ENCODE measurements at places on chromosomes 5 and 9.

GRCh38 chr5:174457141-174457678 is 267.2 kb upstream of the MSX2 start:
- no peak for DNase-seq

DNA sequence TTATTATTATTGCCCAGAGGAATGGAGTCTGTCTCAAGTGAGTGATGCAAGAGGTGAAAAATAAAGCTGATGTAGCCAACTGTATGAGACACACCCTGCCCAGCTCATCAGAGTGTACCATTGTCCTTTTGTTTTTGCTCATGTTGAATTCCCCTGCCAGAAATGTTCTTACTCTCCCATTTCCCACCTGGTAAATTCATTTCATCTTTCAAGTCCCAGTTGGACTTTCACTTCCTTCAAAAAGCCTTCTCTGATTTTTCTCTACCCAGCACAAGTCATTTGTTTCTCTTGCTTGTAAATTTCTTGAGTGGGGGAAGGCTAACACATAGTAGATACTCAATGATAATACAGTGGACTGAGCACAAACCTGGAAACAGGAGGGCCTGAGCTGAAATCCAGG is 394.5 kb upstream of the ZNF462 start:
- DNase-seq, result no peak

GRCh38 chr9:97362777-97363545 is 48.9 kb upstream of the TDRD7 start:
- no peak for DNase-seq

GRCh38 chr5:75028090-75028489 is 24.3 kb downstream of the GCNT4 start:
- DNase-seq, result no peak

- no peak for DNase-seq
Measured at GRCh38 chr9:113516840-113517577, 53.5 kb downstream of the RGS3 start.

GRCh38 chr5:1251678-1252580 is 26.7 kb downstream of the SLC6A18 start:
- DNase-seq, result no peak

DNA sequence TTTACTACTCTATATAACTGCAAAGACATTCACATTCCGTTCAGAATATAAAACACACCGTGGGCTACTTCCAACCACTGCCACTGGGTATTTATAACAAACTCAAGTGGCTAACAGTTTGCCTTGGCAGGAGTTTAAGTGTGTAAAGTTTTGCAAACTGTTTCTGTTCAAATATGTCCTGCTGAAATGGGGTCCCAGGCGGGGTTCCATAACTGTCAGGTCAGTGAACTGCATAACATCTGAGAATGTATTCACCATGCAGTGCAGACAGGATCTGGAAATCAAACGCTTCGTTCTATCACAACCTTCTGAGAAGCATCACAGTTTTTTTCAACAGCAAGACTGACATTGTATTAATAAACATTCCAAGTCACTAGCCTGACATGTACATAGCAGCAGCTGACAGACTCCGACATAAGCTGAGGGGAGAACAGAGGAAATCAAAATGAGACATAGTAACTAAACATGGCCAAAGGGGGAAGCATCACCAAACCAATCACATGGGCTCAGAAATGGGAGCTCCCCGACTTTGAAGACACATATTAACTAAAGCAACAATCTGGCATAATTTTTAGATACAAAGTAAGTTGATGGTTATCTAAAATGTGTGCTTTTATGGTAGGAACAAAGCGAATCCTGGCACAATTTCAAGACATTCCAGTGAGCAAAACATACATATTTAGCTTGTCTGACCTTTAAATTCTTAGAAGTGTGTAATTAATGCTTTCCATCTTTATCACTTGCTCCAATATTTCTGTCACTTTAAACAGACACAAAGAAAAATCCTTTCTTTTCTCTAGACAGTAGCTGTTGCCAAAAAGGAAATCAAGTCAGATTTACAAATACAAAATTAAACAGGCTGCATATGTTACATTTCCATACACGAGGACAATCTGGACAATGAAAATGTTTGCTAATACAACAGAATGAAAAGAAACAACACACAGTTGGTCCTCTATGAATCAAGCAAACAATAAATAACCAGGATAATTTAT is 156.8 kb downstream of the MAPKAP1 start:
- DNase-seq, result no peak

DNA sequence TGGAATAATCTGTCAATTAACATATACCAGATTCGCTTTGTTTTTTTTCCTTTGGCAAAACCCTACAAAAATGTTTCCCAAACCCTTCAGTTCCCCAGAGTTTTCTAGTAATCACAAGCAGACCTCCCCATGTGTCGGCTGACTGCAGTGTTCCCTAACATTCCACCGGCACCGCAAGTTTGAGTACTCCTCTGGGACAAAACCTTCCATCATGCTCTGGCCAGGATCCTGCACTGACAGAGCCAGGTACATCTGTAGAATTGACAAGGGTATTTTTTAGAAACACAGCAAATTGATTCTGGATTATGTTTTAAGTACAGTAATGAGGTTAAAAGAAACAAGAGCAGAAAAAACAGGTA is 174.7 kb downstream of the GAS1 start:
- no peak for DNase-seq

DNA sequence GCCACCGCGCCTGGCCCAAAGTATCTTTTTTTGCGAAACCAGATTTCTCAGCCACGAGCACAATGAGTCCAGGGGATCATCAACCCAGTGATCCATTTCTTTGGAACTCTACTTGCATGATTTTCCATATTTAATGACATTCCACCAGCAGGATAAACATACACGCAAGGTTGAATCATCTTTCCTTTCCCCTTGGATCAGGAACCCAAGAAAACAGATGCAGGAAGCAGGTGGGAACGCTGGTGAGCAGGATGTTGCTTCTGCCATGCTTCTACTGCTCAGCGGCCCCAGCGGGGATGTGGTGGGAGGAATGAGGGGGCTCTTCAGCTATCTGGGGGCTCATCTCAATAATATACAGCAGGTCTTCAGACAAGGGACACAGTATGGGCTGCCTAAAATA is 118.2 kb downstream of the SEC61B start:
- no peak for DNase-seq

GRCh38 chr5:148372166-148372725 is 11.5 kb upstream of the FBXO38 start:
- DNase-seq, result no peak
